NCI-H1436 treated with DMSO at 0.1 percent for 48 hours (cell line): ENCODE measurements at places on chromosomes 11 and 22.
A peak's percentile ranks its signal among the peaks of the same experiment; 100 is the strongest.

DNA sequence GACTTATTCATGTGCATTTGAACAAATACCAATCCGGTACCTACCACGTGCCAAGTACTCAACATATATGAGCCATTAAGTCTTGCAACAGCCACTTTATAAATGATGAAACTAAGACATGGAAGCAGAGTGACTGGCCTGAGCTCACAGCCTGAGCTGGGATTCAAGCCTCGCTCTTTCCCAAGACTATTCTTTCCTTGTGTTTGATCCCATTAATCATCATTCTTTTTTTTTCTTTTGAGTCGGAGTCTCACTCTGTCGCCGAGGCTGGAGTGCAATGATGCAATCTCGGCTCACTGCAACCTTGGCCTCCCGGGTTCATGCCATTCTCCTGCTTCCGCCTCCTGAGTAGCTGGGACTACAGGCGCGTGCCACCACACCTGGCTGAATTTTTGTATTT is 119.3 kb downstream of the ABTB2 start:
- no peak for DNase-seq

DNA sequence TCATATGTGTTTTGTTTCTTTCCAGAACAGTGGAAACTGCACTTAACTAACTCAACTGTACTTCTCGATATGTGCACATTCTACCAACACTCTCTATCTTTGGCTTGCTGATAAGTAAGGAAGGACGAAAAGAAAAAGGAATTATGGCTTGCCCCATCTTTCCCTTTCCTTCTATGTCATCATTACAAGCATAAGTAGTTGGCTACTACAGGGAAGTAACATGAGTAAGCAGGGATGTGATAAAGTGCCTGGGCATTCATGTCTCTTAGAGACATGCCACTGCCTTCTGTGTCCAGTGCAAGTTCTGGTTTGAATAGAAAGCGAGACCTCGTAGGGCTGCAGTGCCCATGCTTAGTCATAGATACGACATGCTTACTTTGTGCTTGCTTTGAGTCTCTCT is 342.5 kb downstream of the ETS1 start:
- DNase-seq = no peak

GRCh38 chr11:28090052-28090749 is 17.8 kb downstream of the KIF18A start:
- DNase-seq = no peak

- DNase-seq = no peak
Measured at GRCh38 chr22:23688571-23688970, 2.2 kb upstream of the RGL4 start.

DNA sequence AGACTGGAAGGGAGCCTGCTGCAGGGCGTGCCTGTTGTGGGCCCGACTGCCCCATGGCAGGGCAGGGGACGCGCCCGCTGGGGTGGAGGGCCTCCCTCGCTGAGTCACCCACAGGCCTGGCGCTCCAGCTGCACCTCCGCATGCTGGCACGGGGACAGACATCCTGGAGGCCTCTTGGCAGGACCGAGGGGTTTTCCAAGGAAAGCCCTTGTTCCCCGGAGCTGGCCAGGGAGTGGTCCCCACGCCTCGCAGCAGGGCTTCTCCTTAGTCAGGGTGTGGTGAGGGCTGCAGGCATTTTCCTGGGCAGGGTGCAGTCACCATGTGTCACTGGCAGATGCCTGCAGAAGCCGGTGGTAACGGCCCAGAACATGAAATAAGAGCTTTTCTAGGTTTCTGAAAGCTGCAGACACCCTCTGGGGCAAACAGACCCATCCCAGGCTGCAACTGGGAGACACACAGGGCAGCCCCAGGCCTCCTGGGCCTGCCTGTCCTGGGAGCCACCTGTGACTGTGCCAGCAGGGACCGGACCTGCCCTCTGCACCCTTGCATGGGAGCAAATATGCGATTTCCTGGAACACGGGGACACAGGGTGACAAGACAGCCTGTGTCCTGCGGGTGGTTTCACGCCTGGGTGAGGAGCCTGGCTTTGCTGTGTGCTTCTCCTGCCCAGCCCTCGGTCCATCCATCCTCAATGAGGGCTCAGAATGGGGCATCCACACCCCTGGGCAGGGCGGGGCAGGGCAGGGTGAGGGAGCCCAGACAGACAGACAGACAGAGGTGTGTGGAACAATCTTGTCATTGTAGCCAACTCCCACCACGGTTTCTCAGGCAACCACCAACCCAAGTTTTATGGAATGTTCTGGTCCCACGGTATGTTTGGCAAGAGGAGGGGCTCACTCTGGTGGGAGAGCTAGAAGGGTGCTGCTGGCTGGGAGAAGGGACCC is 43.2 kb upstream of the FADD start:
- no peak for DNase-seq

DNA sequence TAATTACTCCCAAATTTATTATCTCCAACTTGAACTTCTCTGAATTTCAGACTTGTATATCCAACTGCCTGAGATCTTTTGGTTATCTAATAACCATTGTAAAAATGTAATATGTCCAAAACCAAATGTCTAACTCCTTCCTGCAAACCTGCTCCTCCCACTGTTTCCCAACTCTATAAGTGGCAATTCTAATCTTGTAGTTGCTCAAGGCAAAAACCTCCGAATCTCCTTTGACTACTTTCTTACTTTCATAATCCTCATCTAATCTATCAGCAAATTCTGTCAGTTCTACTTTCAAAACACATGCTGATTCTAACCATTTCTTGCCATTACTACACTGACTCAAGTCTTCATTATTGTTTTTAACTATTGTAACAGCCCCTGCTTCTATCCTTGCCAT is 55.7 kb downstream of the FAM168A start:
- DNase-seq = no peak

GRCh38 chr11:131248588-131248987 is 121.8 kb upstream of the NTM start:
- no peak for DNase-seq

DNA sequence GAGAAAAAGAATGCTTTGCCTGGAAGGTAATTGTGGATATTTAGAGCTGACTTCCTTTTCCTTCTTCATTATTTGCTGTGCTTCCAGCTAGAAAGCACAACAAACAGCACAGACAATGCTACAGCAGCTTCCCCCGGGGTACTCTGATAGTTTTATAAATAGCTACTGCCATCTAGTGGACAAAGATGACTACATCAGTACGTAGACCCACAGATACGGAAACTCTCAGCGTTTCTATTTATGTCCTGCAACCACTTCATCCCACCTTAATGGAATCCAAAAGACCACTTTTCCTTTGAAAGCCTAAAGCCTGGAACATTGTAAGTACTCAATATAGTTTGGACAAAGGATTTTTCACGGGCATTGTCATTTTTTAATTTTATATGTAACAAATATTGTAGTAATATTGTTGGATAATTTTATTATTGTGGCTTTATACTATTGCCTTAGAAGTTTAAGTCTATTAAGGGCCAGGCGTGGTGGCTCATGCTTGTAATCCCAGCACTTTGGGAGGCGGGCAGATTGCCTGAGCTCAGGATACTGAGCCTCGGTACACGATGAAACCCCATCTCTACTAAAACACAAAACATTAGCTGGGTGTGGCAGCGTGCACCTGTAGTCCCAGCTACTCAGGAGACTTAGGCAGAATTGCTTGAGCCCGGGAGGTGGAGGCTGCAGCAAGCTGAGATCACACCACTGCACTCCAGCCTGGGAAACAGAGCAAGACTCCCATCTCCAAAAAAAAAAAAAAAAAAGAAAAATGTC is 7.5 kb downstream of the HSPA8 start:
- peak; percentile 66 for DNase-seq

DNA sequence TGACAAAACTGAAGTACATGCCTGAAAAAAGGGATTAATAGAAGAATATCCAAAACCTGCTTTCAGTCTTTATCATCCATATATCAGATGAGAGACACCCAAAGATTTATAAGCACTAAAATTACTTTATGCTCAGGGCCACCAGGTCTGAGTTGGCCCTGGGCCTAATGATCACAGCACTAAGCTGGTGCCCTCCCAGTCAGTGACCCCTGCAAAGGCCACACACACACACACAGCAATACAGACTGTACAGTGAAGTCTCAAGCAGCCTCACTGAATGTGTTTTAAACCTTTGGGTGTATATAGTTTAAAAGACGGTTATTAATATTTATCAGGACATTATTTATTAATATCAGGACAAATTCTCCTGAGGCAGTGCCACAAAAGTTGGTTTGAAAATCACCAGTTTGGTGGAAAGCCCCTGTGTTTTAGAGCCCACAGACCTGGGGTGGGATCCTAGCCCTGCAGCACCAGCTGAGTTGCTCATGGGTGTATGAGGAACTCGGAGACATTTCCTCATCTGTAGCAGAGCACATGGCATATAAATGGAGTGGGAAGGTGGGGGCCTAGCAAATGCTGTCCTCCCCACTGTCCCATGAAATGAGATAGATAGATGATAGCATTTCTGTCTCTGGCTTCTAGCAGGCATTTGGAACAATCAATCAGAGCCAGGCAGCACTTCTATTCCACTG is 48.4 kb upstream of the HORMAD2 start:
- DNase-seq = no peak

DNA sequence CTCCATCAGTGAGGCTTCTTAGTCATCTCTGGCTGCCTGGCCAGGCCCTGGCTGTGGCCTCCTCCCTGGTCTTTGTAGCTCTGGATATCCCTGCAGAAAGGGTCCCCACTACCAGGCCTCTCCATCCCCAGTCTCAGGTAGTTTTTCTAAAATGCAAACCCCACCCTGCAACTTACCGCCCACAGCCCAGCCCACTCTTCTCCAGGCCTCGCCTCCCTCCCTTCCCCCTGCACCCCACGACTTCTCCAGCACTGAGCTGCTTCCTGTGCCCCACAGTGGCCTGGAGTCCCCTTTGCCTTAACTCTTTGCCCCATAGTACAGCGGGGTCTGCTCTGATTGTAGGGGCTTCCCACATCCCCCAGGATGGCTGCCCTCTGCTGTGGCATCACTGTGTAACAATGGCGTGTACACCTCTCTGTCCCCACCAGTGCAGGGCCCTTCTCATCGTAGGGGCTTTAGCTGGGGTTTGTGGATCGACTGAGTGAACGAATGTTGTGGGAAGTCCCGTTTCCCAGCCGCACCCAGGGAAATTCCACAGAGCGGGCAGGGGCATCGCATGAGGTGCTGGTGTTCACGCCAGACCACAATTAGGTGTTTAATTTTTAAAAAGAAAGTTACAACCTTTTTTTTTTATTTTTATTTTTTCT is 111.6 kb downstream of the BCR start:
- DNase-seq = no peak

- no peak for DNase-seq
Measured at GRCh38 chr11:70507466-70508230, 109.3 kb downstream of the CTTN start.

DNA sequence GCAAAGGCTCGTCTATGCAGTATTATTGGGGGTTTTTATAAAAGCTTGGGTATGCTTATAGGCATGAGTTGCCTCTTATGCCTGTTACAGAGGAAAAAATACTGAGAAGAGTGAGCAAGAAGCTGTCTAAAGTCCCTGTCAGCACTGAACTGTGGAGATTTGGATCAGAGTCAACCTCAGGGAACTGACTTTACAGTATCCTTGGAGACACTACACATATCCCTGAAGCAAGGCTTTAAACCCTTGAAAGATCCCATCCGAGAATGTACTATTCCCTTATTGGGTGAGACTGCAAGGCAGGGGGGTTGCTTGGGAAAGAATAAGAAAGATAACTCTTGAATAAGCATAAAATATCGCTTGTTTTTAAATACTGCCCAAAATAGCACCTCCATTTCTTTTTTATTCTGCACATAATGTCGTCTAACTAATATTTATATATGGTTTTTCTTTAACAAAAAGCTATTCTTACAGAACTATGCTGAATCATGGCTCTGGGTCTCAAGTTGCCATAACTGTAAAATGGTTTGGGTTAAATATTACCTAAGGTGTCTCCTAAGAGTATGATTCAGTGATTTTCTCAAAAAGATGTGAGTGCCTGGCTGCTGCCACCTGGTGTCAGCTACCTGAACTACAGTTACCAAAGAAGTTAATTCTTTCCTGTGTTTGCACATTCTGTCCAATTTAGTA is 1062.8 kb downstream of the DLG2 start:
- no peak for DNase-seq

- no peak for DNase-seq
Measured at GRCh38 chr11:86418917-86419316, 44.2 kb downstream of the CCDC81 start.

DNA sequence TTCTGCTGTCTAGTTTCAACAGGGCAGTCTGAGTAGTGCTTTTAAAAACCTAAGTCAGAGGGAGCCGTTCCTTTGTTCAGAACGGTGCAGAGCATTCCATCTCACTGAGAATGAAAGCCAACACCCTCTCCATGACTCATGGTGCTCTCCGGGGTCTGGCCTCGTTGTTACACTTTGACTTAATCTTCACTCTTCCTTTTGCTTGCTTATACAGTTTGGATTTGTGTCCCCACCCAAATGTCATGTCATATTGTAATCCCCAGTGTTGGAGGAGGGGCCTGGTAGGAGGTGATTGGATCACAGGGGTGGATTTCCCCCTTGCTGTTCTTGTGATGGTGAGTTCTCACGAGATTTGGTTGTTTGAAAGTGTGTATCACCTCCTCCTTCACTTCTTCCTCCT is 292.2 kb downstream of the ST3GAL4 start:
- DNase-seq = no peak

GRCh38 chr11:112655371-112655770 is 305.8 kb upstream of the NCAM1 start:
- DNase-seq = no peak

GRCh38 chr11:131356206-131356605 is 14.2 kb upstream of the NTM start:
- no peak for DNase-seq

DNA sequence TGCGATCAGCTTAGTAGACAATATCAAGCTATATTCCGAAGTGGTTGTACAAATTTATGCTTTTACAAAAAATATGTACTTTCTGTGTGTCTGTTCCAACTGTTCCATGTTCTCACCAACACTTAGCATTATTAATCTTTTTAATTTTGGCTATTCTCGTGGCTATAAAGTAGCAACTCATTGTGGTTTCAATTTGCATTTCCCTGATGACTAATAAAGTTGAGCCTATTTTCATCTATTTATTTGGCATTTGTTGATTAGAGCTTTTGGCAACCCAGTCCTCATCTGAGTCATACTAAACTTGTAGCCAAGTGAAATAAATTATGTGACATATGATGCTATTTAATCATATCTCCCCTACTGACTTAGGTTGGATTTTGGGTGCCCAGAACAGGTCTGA is 115.9 kb downstream of the FBXO7 start:
- no peak for DNase-seq

DNA sequence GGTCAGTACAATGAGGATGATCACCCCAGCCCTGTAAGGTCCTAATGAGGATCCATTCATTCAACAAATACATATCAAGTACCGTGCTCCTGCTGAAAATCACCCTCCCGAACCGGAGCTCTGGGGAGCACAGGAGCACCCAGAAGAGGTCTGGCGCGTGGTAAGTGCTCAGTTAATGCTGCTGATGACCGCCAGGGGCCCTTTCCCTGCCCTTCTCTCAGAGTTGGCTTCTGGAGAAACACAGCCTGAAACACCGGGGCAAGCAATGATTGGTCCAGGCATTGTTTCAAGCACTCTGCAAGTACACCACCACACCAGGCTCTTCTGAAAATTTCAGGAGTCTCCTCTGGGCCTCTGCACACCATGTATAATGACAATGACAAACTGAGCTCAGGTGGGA is 3.8 kb upstream of the CCDC86 start:
- no peak for DNase-seq
